ENCODE measurements at places on chromosomes 1 and 21.

DNA sequence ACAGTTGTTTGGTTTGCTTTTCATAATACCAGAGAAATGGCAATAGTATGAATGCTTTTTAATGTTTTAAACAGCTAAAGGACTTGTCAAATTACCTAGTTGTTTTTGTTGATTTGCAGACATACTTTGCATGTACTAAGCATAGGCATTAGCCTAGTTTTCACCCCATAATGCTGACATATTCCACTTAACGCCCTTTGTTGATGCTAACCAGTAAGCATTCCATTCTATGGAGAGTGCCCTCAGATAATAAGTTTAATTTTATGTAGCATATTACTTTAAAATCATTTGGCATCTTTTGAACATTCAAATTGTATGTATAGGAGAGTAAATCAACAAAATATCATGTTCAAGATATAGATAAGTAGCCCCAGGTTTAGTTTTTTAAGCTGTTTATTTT lies 32.5 kb downstream of the RGS21 start:
- DNase-seq = no peak

- DNase-seq = no peak
Measured at GRCh38 chr1:25569597-25570396, 26.4 kb downstream of the LDLRAP1 start.

- no peak for DNase-seq
Measured at GRCh38 chr1:72241397-72241796, 40.9 kb downstream of the NEGR1 start.

DNA sequence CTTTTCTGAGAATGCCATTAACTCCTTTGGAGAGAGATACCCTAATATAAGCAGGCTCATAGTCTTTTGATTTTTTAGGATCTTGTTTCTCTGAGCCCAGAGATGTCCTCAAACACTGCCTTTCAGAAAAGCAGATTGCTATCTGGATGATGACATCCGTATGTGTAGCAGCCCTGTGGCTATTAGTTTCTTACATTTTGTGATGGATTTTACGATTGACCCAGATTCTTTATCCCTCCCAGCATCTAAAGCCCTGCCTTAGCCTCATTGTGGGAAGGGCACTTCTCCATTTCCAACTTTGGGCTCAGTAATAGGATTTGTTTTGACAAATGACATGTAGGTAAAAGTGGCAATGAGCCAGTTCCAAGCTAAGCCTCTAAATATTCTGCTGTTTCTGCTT lies 300.3 kb downstream of the TTLL7 start:
- DNase-seq = no peak

Measured in stimulated activated CD8-positive, alpha-beta memory T cell treated with anti-CD3 and anti-CD28 coated beads, Interleukin-2, amount 100 ng/mL, for 48 hours (primary cell).